ENCODE measurements at places on chromosomes 2 and 18. TPM values are rescaled to one million over a fixed set of nuclear protein-coding genes. Genes with fewer than 3 reads are reported as not detected.

RAB27B gene
- total RNA-seq, result 27.8 TPM

CNGA3 gene
- not detected for total RNA-seq

SKOR2 gene
- total RNA-seq, result not detected

LRRTM1 gene
- total RNA-seq, result not detected

CRYGD gene
- total RNA-seq, result not detected

Measured in HT1080 (cell line).